Kidney epithelial cell (primary cell): ENCODE measurements at places on chromosomes 1 and 21. TPM values are rescaled to one million over a fixed set of nuclear protein-coding genes. Genes with fewer than 3 reads are reported as not detected.

- DNase-seq = no peak
These were observed 57.6 kb upstream of the PPM1J start for GRCh38 chr1:112772781-112773180.

DNA sequence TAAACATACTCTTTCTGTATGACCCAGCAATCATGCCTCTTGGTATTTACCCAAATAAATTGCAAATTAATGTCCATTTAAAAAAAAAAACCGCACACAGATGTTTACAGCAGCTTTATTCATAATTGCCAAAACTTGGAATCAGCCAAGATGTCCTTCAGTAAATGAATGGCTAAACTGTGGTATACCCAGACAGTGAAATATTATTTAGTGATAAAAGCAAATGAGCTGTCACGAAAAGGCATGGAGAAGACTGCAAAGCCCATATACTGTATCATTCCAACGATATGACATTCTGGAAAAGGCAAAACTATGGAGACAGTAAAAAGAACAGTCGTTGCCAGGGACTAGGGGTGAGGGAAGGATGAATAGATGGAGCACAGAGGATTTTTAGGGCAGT is 77.0 kb upstream of the FAM20B start:
- DNase-seq = no peak

Gene XKR8
- total RNA-seq = 11.7 and 12.7 TPM in 2 replicates

- DNase-seq = no peak
These were observed 14.8 kb upstream of the ZNF669 start for GRCh38 chr1:247118946-247119446.

GRCh38 chr1:223620297-223620897 is 45.1 kb downstream of the CAPN8 start:
- no peak for DNase-seq

GRCh38 chr1:75791022-75791421 is 5.0 kb downstream of the RABGGTB start:
- DNase-seq = no peak

GRCh38 chr1:151435174-151435573 is 24.1 kb downstream of the POGZ start:
- no peak for DNase-seq

DNA sequence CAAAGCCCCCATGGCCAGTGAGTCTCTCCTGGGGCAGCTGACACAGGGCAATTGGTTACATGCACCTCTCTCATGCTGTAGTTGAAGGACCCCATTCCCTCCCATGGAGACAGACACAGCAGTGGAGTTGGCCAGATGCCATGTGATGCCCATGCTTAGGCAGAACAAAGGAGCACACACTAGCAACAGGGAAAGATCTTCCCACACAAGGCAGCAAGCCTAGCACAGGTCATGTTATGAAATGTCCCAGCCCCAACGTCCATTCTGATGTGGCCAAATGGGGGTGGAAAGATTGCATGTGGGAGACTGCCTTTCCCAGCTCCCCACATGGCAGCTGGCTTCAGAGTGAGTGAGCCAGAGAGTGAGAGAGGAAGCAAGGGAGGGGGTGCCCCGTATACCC is 34.5 kb downstream of the AADACL4 start:
- no peak for DNase-seq

- no peak for DNase-seq
These were observed 43.1 kb downstream of the MROH9 start for GRCh38 chr1:170978371-170978910.

DNA sequence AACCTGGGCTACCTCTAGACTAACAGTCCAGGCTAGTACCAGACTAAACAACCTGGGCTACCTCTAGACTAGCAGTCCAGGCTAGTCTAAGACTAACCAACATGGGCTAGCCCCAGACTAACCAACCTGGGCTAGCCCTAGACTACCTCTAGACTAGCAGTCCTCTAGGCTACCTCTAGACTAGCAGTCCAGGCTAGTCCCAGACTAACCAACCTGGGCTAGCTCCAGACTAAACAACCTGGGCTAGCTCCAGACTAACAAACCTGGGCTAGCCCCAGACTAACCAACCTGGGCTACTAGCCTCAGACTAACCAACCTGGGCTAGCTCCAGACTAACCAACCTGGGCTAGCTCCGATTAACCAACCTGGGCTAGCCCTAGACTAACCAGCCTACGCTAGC is 2.0 kb downstream of the TFF2 start:
- no peak for DNase-seq

DNA sequence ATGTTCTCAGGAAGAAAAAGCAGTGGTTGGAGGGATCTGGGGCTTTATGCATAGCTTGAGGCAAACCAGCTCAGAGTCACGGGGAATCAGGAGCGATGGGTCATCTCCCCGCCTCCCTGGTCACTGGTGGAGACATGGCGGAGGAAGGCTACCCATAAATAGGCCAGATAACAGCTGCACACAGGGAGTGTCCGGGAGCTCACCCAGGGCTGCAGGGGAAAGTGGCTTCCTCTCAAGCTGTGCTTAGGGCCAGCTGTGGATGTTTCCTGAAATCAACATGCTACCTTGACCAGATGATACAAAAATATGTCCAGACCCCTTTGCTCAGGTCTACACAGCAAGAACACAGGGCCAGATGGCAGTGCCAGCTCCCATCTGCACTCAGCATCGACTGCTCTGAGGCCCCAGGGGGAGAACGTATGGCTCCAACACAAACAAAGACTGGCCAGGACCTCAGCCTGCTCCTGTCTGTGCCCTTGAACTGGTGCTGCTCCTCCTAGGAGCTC is 27.1 kb upstream of the RERE start:
- no peak for DNase-seq

- DNase-seq = no peak
These were observed 261.2 kb upstream of the AJAP1 start for GRCh38 chr1:4393191-4393590.

Gene SASS6
- total RNA-seq = 3.6 and 5.3 TPM in 2 replicates

GRCh38 chr1:202200112-202200548 is 6.5 kb downstream of the LGR6 start:
- DNase-seq = no peak

DNA sequence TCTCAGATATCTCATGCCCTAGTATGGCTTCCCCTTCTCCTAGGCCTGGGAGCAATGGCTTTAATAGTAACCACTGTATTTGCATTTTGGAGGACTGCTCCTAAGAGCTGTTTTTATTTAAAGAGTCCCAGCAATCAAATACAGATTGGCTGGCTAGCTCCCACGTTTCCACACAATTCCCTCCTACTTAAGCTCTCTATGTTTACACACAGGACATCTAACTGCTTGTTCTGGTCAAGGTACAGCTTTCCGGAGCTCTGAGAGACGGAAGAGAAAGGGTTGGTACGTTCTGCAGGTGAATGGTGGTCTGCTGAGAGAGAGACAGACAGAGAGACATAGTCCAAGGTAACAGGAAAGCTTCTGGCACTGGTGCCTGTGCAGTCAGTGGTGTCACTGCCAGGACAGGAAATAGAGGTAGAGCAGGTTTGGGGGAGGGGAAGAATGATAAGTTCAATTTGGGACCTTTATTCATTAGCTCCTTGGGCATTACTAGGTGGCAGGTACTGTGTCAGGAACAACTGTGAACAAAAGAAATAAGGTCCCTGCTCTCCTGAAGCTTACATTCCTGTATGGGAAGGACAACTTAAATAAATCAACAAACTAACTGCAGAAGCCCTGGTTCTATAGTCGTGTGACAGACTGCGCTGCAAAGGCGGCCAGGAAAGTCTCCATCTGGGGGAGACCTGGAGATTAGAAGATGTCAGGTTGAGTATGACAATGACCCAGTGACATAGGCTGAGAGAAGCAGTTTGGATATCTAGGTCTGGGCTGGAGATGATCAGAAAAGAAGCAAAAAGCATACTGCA is 1.2 kb upstream of the SLC25A33 start:
- no peak for DNase-seq

- DNase-seq = no peak
These were observed 25.4 kb downstream of the GNAI3 start for GRCh38 chr1:109573785-109574184.

Gene SGIP1
- total RNA-seq = 6.9 and 9.4 TPM in 2 replicates

GRCh38 chr1:172359491-172359999 is 60.9 kb upstream of the C1orf105 start:
- DNase-seq = no peak

GRCh38 chr1:31901838-31902509 is 36.2 kb downstream of the PTP4A2 start:
- no peak for DNase-seq

DNA sequence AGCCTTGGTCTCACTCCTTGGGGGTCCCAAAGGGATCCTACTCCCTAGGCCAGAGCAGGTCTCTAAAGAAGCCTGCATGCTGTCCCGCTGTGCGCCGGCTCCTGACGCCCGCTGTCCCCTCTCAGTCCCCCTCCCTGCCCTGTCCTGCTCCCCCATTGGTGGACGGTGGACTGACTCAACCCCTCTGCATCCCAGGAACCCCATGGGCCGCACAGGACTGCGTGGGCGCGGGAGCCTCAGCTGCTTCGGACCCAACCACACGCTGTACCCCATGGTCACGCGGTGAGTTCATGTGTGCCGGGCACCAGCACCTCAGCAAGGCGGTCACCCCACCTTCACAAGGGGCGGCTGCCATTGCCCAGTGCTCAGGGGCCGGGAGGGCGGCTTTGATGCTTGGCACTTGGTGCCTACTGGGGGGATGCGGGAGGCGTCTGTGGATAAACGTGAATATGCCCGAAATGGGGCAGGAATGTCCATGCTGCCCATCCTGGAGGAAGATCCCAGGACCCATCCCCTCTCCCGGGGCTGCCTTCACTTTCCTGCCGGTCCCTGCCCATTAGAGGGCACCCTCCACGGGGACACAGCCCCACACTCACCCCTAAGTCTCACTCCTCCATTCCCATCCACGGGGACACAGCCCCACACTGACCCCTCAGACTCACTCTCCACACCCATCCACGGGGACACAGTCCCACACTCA is 20.2 kb upstream of the LRRC3 start:
- no peak for DNase-seq

Gene SLC25A34
- 0.25 and 0.34 TPM in 2 replicates for total RNA-seq

DNA sequence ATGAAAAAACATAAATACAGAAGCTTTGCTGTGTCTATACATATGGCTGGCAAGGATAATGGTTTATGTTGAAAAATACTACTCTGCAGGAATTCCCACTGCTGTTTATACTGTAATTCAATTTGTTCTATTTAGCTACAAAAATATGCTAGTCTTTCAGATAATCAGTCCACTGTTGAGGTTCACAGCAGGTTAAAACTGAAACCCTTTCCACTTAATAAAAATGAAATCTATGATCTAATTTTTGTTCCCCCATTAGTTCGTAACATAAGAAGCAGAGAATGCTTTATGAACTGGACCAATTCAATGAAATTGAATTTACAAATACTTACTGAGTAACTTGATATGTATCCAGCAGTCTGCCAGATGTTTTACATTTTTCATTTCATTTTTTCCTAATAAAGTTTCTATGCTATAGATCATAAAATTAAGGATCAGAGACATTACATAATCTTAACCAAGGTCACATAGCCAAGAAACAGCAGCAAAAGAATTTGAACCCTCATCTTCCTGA is 360.1 kb upstream of the BEND5 start:
- DNase-seq = no peak

DNA sequence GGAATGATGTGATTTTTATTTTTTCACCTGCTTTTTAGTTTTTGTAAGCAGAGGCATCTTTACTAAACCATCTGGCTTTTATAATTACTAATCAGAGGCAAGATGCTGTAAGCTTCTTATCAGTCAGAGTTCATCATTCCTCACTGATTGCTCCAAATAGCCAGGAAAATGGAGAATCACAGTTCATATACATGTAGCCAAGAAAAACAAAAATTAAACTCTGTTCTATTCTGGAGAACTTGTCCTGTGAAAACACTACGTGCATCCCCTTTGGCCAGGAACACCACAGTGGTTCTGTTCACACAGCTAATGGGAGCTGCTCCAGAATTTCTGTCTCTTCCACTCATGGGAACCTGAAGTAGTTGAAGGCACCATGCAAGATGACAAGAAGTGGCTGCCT is 725.5 kb upstream of the CHRM3 start:
- DNase-seq = no peak

GRCh38 chr1:37861151-37861550 is 1.8 kb upstream of the MTF1 start:
- no peak for DNase-seq

DNA sequence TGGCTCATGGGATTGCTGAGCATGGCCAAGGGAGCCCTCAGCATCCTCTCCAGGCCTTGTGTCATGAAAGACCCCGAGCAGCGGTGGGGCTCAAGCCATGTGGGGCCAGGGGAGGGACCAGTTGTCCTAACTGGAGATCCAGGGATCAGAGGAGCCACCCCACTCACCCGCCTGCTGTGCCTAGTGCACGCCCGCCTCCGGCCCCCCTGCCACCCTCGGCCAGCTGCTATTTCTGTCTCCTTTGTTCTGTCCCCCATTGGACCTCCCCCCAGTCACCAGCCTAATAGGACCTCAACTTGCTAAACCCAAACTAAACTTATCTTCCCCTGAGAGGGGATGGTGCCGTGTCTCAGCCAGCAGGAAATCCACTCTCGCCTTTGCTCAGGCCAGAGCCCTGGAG is 44.4 kb downstream of the TP73 start:
- DNase-seq = no peak

DNA sequence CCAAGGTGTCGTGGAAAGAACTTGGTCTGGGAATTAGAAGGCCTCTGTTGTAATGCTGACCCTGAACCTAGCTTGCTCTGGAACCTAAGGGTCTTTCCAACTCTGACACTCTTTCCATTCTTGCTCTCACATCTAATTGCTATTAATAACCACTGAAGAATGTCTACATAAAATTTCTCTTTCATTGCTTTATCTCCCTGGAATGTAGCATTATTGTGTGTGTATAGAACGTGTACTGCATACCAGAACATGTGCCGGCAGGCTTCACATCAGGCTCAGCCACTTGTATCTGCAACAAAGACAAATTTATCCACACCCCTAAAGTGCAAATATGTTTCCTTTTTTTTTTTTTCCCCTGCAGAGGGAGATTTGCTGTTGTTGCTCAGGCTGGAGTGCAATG is 13.9 kb upstream of the LAX1 start:
- DNase-seq = no peak

DNA sequence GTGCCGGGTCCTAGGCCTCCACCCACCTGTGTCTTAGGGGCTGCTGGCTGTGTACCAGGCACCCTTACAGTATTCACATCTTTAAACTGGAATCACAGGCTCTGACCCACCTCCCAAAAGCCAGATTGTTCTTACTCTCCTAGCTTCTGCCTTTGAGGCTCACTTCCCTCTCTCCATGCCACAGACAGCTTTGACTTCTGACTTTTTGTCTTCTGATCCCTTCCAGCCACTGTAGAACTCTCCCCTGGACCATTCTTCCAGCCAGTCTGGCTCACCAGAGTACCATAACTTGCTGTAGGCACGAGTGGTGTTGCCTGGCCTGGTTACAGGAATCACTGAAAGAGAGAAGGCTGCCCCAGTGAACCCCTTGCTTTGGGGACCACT is 58.1 kb upstream of the STUM start:
- DNase-seq = no peak

- no peak for DNase-seq
These were observed 550 bp upstream of the PTBP2 start for GRCh38 chr1:96721053-96721415.
